ENCODE measurements at places on chromosomes 16 and 17.

GRCh38 chr16:24999088-24999670 lies 16.0 kb downstream of the ARHGAP17 start:
- DNase-seq = no peak

GRCh38 chr16:72924537-72924926 lies 123.4 kb downstream of the ZFHX3 start:
- no peak for DNase-seq

- peak; percentile 36 for DNase-seq
Measured at GRCh38 chr16:21301168-21301894, 23.2 kb upstream of the CRYM start.

DNA sequence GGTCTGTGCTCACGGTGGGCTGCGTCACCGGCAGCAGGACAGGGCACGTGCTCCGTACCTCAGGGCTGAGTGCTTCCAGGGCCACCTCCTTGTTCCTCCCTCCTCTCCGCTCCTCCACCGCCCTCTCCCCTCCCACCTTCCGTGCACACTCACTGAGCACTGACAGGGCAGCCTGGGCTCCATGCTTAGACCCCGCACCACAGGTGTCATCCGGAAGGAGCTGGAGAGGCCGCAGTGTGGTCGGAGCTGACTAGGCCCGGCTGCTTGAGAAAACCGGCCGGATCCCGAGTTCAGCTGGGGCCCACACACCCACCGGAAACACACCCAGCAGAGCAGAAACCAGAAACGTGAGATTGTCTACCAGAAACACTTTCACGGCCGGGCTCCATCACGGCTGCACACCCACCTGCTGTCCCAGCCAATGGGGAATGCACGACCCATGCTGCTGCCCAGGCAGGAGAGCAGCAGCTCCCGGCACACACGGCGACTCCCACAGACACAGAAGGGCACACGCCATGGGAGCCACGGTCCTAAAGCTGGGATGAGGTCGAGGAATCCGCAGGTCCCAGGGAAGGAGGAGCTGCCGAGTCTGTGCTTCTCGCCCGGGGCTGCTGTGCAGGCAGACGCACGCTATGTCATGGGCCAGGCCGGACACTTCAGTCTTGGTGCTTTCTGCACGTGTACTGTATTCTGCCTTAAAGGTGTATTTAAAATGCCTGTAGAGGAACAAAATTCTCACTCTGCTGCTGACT lies 55.0 kb upstream of the ZNF469 start:
- DNase-seq = no peak

DNA sequence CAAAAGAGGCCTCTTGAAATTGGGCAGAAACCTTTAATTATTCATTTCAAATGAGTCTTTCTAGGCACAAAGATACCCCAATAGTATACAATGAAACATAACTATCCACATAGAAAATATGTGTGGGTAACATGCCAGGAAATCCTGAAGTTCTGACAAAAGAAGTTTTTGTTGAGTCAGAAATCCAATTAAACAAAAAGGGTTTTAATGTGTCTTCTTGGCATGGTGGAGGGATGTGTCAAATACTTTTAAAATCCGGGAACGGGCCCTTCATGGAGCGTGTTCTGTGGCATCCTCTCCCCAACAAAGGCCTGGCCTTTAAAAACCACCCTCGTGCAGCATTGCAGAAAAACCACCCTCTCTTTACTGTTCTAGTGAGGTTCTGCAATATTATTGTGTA lies 14.2 kb downstream of the CDRT4 start:
- DNase-seq = no peak

Measured in GDM1 (cell line).